ENCODE measurements at places on chromosomes 6 and 20.

- no peaks in the 10 kb centered on the region for H3K4me1 ChIP-seq
- no peak for DNase-seq
- no peaks in the 10 kb centered on the region for H3K36me3 ChIP-seq
- no peak overlapping the region for H3K27ac ChIP-seq
- no peak overlapping the region for H3K4me3 ChIP-seq
Observed at GRCh38 chr6:37776566-37776965, 43.0 kb upstream of the ZFAND3 start.

DNA sequence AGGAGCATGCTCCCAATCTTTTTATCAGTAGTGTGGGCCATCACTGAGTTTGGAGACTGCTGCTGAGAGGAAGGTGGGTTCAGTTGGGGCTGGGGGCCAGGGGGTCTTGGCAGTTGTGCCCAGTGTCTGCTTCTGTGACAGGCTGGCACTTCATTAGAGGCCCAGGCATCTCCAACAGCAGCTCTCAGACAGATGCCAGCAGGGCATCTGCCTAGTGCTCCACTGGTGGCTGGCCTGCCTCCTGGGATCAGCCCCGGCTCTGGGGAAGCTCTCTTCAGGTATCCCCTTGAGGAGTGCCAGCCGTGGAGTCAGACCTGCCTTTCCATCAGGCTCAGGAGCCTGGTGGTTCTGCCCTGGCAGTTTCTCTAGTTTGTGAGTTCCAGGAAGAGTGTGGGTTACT is 77.3 kb downstream of the DTD1 start:
- H3K4me3 ChIP-seq = no peak overlapping the region
- no peaks in the 10 kb centered on the region for H3K36me3 ChIP-seq
- H3K27ac ChIP-seq = no peak overlapping the region
- no peak for DNase-seq
- H3K4me1 ChIP-seq = no peaks in the 10 kb centered on the region

DNA sequence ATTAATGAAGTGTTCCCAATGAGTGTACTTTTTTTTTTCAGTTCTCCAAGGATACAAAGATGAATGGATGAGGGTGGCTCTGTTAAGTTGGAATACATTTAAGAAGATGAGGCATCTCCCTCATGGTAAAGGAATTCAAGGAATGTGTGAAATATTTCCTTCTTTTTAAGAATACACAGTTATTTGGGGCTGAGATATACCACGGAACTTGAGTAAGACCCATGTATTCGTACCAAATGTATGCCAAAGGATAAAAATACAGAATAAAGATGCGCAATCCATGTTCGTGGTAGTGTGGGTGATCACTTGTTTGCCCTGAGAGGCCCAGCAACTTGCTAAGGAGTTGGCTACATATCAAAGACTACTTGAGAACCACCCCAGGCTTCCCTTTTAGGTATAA is 164.2 kb upstream of the TCF21 start:
- no peaks in the 10 kb centered on the region for H3K36me3 ChIP-seq
- DNase-seq = no peak
- H3K27me3 ChIP-seq = no peaks in the 10 kb centered on the region
- H3K27ac ChIP-seq = no peak overlapping the region

GRCh38 chr6:149855741-149856140 is 8.4 kb downstream of the LRP11 start:
- H3K27me3 ChIP-seq = no peaks in the 10 kb centered on the region
- no peak for DNase-seq
- H3K36me3 ChIP-seq = peaks cover 4% of the 10 kb centered on the region
- H3K4me1 ChIP-seq = peaks cover 58% of the 10 kb centered on the region
- peak overlapping the region; percentile 61 for H3K27ac ChIP-seq
- no peak overlapping the region for H3K4me3 ChIP-seq

DNA sequence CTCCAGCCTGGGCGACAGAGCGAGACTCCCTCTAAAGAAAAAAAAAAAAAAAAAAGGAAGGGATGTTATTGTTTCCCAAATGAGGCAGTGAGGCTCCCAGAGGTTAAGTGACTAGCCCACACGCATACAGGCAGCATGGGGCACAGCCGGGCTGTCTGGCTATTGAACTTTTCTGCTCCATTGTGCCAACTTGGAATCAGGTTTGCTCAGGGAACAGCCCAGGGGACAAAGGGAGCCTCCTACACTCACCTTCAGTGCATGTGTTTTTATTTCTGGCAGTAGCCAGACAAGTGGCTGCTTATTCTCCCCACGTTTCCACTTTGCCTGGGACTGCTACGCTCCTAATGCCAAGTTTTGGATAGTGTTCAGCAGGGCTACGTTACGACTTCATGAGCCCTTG is 10.7 kb downstream of the ETV7 start:
- no peaks in the 10 kb centered on the region for H3K27me3 ChIP-seq
- DNase-seq = peak; percentile 35
- H3K27ac ChIP-seq = no peak overlapping the region
- H3K4me1 ChIP-seq = peaks cover 17% of the 10 kb centered on the region
